ENCODE measurements at places on chromosomes 2 and 18.

DNA sequence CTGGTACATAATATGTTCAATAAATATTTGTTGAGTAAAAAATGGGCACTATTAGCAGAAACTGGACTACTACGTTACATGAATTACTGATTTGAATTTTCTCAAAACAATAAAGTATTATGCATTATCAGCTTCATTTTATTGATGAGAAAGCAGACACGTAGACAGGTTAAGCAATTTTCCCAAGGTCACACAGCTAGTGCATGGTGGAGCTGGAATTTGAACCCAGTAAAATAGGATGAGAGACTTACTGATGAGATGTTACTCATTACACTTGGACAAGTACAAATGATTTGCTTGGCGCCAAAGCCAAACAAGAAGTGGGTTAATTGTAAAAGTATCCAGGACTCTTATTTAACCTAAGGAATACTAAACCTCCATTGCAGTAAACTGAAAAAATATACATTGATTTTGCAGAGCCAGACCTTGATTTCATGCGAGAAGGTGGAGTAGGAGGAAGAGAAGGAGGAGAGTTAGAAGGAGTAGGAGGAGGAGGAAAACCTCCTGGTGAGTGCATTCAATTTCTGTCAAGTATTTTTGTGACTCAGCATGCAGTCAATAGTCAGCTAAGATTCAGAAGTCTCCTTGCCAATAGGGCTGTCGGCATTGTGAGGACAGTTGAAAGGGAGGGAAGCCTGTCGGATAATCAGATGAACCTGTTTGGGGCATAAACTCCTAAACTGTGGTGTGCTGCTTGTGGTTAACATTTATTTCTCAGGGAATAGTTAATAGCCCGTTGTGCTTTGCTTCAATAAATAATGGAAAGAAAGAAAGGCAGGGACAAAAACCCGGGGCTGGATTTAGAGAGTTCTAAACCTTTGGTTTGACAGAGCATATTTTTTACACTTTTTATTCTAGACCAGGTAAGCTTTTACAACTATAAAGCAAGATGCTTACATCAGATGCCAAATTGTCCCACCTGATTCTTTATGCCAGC is 77.0 kb upstream of the TACR1 start:
- DNase-seq: no peak

GRCh38 chr2:26970928-26971627 is 641 bp downstream of the MAPRE3 start:
- DNase-seq: no peak

- no peak for DNase-seq
These were observed 229.4 kb upstream of the SMAD2 start for GRCh38 chr18:48159816-48160215.

DNA sequence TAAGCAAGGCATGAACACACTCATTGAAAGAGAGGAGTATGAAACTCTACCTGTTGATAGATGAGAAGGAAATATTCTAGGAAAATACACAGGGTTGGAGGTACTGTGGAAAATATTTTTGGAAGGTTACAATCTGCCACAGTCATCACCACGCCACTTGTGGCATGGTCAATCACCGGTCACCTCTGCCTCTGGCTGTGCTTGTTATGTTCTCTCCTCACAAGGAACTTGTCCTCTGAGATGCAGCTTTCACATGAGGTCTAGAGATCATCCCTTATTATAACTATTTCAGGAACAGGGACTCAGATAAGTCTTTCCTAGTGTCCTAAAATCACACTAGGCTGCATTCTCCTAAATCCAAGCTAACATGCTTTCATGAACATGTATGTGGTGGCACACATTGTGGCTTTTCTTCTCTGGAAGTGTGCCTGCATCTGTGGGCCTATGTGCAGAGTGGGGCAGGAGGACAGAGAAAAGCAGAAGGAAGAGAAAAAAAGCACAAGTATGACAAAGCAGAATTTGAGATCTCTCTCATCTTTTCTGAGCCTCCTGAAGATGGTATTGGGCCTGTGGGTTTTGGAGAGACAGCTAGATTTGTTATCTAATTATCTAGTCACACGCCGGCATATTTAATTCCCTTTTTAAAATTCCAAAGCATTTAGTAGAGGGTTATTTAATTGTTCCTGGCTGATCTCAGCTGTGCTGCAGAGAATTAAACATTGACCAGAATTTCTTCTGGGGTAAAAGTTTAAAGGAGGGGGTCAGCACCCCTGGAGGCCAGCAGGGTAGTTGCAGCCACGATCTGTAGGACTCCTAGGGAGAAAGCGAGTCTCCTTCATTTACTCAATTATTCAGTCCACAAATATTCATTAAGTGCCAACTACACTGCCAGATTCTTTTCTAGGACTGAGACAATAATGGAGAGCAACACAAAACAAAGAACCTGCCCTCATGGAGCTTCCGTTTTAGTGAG is 294.6 kb downstream of the RDH14 start:
- no peak for DNase-seq

DNA sequence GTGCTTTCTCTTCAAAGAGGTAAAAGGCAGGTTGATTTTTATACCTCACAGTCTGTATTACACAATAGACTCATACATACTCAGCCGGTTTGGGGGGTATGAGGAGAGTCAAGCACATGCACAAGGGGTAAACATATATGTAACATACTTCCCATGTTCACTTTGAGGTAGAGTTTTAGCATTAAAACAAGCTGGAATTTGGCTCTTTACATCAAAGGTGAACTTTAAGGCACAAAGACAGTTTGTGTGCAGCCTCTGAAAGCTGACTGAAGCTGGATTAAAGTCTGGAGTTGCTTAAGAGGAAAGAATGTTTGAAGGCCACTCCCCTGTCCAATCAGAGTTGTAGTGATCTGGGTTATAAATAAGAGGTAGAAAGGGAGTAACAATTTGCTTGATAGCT is 282.0 kb downstream of the DPP10 start:
- DNase-seq: no peak

- no peak for DNase-seq
These were observed 961.3 kb upstream of the CELF4 start for GRCh38 chr18:38526922-38527321.

DNA sequence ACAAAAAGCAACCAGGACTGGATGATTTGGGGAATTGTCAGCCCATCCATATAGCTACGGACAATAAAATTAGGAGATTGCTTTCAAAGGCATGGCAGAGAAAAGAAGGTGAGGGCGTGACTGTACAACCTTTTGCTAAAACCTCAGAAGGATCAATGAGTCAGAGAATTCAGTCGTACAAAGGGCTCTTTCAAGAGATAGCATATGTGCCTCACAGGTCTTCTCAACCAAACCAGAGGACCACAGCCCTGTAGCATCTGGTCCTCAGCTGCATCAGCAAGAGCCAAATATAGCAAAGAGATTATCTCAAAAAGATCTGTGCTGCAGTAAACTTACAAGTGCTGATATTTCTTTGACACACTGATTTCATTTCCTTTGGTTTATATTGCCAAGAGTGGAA is 149.9 kb upstream of the RAB6C start:
- DNase-seq: no peak

DNA sequence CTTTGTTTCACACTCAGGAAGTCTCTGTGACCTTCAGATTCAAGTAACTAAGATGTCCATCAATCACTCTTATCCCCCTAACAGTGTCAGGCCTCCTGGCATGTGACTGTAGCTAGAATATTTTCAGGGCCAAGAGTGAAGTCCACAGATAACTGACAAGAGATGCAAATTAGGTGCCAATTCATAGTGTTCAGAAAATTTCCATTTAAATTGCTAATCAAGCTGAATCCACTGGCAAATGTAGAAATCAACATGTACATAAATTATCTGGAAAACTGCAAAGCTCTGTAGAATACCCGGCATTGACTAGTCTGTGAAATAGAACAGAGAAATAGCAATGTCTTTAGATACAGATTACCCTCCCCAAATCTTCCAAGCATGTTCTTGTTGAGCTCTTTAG is 38.6 kb upstream of the ARL4C start:
- no peak for DNase-seq
